ENCODE measurements at places on chromosomes 1 and 21. TPM values are rescaled to one million over a fixed set of nuclear protein-coding genes. Genes with fewer than 3 reads are reported as not detected.

DNA sequence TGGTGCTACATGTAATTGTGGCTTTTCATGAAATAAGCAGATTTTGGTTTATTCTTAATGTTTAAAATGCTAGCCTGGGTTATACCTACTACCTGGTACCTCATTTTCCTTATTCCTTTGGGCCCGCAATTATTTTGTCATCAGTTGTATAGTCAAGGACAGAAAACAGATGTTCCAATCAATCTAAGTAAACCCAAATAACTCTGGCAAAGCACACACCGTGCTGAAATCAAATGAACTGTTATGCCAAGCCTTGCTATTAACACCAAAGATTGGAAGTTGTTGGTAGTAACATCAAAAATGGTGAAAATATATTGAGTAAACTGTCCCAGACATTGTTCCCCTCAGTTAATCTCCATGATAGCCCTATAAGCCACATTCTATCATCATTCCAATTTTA, 248.9 kb downstream of the FGGY start:
- DNase-seq, result no peak

TTC39A gene
- total RNA-seq, result 46.8 TPM

DNA sequence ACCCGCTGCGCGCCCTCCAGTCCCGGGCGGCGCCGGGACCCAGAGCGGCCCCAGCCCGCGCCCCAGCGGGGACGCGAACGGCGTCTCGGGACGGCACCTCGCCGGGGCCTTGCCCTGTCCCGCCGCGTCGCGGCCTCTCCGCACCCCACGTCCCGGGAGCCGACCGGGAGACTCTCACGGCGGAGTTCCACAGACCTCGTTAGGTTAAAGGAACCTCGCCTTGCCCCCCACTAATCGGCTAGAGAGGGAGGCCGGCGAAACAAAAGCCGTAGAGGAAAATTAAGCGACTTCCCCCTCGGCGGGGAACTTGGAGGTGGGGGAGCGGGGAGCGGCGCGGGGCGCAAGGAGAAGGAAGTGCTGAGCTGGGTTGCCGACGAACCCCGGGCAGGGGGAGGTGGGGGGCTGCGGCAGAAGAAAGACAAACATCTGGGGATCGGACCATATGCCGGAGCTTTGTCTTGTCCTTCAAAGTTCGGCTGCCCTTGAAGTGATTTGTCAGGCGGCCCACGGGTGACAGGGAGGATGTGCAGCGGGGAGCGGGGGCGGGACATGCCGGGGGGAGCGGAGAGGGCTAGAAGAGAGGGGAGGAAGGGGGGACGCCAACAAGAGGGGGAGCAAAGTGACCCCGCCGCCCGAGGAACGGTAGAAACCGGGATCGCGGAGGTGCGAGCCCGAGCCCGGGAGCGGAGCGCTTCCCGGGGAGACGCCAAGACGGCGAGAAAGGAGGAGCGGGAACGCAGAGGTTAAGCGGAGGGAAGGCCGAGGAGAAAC, 120.0 kb upstream of the RRP15 start:
- DNase-seq, result peak; percentile 47

CCDC18 gene
- 4.2 TPM for total RNA-seq

GRCh38 chr1:241917487-241917886, 40.1 kb upstream of the BECN2 start:
- no peak for DNase-seq

- DNase-seq, result no peak
Measured at GRCh38 chr1:227604446-227604845, 41.1 kb downstream of the ZNF678 start.

DNA sequence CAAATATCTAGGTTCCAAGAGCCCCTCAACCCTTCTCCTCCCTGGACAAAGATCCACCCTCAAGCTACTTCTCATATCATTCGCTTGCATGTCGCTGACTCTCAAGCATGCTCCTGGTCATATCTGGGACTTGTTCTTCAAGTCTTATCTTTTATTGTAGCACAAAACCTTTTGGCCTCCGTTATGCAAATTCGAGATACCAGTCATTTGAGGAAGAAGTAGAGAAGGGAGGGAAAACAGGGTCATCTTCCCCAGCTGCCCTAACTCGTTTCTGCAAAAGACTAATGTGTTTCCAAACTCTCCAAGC, 63.8 kb upstream of the ETS2 start:
- no peak for DNase-seq

DNA sequence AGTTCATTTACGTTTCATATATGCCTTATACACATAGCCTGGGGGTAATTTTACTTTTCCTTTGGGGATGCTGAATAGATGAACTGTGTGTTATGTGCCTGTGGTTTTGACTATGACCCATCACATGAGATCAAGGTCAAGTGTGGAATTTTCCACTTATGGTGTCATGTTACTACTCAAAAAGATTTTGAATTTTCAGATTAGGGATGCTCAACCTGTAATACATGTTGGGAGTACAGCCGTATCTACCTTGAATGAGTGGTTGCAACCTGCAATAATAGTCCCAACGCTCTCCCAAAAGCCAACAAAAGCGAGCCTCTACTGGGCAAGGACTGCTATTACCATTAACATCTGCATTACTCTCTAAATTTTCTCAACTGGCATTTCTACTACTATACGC, 68.5 kb upstream of the SDC3 start:
- no peak for DNase-seq

DNA sequence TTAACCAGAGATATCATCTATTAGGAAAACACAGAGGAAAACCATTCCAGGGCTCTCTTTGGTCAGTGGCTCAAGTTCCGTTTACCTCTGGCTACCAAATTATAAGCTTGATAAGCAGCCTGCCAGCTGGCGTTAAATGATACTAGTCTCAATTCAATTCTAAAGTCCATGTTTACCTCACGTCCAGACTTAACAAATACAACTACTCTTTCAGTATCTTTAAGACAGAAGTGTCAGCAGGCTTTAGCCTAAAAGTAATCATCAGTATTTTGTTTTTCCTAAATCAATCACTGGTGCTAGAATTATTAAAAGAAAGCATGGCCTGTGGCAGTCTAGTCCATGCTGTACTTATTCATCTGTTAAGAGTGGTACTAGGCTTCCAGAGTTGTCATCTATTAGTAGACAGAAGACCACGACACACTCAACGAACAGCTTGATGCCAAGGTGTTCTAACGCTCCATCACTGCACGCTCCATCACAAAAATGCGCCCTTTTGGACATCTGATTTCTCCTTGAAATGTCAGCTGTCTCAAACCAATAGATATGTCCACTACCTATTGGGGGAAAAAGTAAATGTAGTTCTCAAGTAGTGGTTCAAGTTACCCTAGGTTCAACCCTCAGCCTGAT, 1.5 kb downstream of the IVNS1ABP start:
- DNase-seq, result no peak

ARHGEF10L gene
- total RNA-seq, result 43.4 TPM

DNA sequence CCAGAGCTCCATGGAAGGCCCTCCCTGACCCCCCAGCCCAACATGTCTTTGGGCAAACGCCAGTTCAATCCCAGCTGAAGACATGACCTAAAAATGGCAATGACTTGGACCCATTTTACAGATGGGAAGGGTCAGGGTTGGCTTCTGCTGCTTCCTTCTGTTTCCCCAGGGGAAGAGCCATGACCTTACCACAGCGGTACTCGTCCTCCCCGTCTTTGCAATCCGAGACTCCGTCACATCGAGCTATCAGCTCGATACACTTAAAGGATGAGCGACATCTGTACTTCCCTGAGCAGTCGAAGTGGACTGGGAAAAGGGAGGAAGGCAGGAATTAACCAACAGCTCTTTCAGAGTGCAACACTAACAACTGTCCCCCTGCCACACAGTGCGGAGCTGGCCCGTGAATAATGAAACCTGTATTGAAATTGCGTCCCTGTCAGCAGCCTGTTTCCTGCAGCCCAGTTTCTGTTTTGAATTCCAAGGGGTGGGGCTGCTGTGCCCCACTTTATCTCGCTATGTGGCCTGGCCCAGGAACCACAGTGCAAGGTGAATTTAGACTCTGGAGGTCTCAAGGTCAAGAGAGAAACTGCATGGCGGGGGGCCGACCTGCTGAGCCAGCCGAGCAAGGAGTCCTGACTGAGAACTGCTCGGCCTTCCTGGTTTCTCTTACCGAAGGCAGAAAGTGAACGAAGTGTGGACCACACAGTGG, 7.0 kb downstream of the TMPRSS3 start:
- peak; percentile 14 for DNase-seq

DNA sequence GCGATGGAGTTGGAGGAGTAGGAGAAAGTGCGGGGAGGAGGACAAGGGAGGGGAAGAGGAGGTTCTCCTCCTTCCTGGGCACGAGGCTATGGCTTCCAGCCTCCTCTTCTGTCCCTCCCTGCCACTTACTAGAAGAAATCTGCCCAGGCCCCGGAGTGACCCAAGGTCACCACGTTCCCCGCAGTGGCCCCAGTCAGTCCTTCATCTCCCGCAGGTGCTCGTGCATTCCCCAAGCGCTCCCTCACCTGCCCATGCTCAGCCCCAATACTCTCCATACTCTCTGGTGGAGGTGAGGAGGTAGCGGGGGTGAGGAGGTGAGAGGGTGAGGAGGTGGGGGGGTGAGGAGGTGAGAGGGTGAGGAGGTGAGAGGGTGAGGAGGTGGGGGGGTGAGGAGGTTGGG, 85.4 kb downstream of the CCDC185 start:
- no peak for DNase-seq

ID3 gene
- 119 TPM for total RNA-seq

All from lung (tissue), 17 donors.